CD8-positive, alpha-beta T cell (primary cell): ENCODE measurements at places on chromosomes 7 and 10.

GRCh38 chr10:45466784-45467183 is 92.8 kb downstream of the ALOX5 start:
- DNase-seq = no peak

DNA sequence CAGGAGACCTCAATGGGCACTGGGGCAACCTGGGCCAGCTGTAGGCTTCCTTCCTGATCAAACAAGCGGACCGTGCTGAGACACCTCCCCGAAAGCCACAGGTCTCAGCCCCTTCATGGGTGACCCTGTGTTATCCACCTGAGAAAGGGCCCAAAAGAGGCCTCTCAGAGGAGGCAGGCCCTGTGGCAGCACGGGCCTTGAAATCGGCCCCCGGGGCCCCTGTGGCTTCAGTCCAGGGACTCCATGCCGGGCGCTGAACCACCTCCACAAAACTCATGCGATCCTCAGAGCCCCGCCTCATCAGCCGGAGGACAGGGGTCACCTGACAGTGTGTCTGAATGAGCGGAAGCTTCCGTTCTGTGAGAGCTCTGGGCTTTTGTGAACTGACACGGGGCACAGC is 307.1 kb downstream of the PAXIP1 start:
- DNase-seq = no peak

GRCh38 chr7:21305455-21306235 is 122.2 kb upstream of the SP4 start:
- no peak for DNase-seq

DNA sequence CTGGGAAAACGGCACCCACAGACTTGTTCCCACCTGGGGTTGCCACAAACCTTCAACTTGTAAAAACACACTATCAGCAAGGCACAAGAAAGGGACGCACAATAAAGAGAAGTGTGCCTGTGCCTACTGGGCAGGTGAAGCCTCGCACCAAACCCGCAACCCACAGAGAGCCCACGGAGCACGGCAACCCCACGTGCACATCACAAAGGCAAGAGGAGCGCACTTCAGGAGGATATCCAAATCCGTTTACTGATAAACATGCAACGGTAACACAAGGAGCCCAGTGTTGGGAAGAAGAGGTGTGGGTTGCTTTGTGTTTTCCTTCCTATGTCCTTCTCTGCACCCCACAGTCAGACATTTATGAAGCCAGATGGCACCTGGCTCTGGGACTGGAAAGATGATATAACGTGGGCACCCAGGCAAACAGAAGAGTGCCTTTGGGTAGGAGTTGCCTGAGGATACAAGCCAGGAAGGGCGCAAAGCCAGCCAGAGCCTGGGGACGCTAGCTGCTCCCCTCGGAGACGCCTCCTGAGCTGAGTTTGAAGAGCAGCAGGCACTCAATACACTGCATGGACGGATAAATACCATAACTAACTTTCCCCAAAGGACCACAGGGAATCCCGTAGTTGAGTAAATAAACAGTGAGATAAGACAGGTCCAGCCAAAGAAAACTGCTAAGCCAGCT is 41.6 kb downstream of the TCERG1L start:
- DNase-seq = no peak
